ENCODE measurements at places on chromosomes 7 and 10.

DNA sequence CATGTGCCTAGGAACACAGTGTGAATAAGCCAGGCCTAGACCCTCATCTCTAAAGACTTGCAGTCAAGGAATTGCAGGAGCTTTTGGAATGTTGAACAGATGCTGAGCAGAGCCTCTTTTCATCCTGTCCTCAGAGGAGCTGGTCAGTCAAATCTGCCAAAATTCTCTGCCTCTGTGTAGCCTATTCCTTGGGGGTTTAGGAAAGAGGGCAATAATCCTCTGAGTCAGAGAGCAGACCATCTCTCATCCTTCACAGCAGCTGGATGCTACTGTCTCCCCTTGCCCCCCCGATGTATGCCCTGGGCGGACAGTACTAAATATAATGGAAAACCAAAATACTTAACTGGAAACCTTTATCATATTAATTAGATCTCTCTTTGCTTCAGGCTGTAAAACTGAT is 52.6 kb downstream of the BICC1 start:
- no peak for DNase-seq

DNA sequence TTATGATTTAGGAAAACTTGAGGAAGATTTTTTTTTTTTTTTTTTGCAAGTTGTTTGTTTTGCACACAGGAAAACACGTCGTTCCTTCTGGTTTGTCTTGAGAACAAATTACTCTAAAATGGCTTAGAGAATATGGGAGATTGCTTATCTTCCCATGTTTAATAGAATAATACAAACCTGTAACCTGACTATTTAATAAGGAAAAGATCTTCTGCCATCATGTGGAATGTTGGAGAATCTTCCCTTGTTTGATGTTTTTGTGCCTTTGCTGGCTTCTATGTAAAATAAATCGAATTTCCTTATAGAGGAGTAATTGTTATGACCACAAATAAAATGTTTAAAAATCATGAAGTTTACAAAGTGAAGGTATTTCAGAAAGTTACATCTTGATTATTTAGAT is 818.8 kb downstream of the GATA3 start:
- no peak for DNase-seq

DNA sequence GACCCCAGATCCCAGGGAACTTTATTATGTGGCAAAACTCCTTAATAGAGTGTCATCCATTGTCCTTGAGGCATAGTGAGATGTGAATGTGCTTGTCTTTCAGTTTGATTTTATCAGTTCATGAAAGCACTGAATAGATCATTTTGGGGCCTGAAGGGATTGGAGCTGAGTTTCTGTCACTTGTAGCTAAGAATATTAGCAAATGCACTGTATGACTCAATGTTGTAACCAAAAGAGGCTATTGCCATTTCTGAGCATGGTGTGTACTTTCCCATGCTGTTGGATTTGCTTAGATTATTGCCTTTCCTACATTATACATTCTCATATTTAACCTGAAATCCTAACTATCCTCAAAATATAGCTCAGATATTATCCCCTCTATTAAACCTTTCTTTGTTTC is 130.4 kb downstream of the PRKG1 start:
- DNase-seq: no peak

DNA sequence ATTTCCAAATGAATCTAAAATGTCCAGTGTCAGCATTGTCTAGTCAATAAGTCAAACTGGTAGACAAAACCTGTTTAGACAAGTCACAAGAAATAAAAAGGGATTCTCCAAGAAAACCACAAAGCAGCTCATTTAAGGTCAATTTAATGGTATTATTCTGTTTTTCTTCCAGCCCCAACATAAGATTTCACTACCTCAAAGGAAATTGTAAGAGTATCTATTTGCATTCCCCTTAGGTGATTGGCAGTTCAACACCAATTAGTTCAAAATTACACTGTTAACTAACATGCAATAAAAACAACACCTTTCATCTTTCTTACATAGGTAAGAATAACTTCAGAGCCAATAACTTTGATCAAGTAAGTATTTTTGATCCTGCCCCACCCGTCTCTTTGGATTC is 106.3 kb downstream of the RNF32 start:
- no peak for DNase-seq

DNA sequence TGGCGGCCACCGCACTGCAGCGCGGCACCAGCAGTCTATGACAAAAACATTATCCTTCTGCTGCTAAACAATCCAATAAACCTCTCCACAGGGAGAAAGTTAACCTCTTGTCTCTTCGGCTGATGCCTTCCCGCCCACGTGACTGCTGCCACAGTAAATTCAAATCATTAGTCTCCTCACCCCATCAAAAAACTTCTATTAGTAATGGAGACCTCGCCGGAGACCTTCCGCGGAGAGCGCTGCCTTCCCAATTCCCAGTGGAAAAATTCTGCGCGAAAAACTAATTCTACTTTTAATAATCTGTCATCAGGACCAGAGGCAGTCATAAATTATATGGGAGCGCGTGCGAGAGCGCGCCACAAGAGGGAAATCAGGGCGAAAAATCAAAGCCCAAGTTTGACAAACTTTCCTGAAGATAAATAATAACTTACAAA is 90.0 kb upstream of the PAX2 start:
- DNase-seq: no peak

DNA sequence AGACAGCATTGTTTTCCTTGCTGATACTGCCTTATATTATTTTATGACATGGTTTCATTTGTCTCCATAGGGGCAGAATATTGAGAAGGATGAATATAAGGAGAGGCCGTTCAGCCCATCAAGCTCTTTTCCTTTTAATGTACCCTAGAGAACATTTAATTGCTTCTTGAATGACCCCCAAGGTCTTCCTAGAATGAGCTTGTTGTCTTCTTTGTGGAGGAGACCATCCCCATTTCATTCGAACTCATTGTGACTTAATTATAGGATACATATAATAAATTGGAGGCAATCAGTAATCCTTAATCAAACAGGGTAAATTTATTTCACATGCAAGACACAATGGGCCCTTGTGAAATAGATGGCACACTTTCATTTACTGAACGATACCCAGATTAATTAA is 231.3 kb downstream of the MDFIC start:
- DNase-seq: no peak

GRCh38 chr10:131168238-131168875 is 143.2 kb downstream of the TCERG1L start:
- DNase-seq: no peak

- DNase-seq: no peak
Observed at GRCh38 chr10:122199070-122199469, 72.0 kb upstream of the BTBD16 start.

GRCh38 chr7:70063927-70064326 is 465.7 kb downstream of the AUTS2 start:
- DNase-seq: no peak

DNA sequence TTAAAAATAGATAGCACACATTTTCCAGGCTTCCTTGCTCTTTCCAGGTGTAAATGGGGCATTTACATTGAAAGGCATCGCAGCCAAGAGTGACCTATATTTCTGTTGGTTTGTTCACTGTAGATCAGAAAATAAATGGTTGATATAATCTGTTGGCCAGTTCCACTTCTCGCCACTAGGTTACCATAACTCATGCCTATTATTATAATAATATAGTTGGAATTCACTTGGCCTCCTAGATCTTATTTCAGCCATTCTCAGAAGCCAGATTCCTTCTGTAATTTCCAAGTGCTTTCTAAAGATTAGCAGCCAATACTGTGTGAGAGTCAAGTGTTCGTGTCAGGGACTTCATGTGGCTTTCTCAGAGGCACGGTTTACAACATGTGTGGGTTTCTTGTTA is 179.5 kb downstream of the DNAH11 start:
- no peak for DNase-seq

DNA sequence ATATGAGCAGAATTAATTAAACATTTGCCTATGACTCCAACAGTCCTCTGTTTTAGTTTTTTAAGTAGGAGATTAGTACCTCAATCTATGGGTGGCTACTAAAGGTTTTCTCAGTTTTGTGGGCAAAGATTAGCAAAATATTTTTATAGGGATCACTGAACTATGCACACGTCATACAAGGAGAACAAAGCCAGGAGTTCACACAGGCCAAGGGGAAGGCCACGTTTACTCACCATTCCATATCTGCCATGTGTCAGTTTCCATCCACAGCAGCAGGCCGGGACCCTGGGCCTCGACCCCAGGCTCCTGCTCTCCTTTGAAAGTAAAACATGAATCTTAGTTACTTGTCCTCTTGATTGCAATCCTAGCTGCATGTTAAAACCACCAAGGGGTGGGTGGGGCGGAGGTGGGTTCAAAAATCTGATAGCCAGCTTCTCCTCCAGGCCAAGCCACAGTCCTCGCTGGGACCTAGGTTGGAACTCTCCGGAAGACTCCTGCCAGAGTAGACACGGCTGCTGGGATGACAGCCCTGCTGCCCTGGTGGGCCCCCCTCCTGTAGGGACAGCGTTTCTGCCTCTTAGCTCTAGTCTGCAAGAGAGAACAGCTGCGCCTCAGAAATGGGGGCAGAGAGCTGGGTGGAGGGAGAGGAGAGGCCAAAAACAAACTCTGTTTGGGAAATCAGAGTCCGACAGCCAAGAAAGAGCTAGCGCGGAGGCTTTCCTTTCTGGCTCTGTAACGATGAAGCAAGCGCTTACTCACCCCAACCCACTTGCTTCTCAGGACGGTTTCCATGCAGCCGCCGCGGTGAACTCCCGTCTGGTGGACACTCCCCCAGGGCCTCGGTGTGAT is 35.6 kb downstream of the PITRM1 start:
- no peak for DNase-seq

GRCh38 chr7:143172354-143172753 is 10.9 kb upstream of the TAS2R39 start:
- DNase-seq: no peak

DNA sequence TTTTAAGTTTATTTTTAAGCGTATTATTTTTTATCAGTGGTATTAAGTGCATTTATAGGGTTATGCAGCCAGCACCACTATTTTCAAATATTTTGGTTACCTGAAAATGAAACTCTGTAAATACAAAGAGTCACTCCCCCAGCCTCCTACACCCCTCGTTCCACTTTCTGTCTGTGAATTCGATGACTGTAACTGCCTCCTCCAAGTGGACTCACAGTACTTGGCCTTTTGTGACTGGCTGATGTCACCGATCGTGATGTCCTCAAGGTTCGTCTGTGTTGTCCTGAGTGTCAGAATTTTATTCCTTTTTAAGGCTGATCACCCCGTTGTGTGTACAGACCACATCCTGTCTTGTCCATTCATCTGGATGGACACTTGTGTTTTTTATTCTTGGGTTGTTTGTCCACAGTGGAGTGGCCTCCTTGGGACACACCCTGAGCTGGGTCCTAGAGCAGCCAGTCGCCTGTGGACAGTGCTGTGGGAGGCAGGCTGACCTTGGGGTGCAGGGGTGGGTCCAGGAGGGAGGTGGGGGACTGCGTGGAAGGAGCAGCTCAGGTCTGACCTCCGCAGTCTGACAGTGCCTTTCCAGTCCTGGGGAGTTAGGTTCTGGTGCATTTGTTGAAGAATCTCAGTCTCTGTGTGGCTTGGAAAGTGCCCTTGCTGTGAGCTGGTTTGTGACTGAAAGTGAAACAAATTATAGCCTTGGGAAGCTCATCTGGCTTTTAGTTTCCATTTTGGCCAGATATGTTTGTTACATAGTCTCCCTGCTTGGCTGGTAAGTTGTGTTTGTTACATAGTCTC is 6.9 kb downstream of the MTG1 start:
- no peak for DNase-seq

DNA sequence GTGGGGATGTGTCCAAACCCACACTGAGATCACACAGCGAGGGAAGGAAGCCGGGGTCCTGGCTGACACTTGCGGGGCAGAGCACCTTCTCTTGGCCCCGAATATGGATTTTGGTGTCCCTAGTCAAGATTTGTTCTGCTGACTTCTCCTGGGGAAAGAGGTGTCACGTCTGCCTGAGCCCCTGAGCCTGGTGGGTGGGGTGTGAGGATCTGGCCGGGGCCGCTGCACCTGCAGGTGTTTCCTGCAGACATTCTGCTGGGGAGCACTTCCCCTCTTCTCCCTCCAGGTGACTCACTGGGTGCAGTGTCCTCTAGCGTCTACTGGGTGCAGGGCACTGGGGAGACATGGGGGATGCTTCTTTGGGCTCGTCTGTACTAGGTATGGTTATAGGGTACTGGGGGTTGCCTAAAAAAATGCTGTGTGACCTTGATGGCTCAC is 99.2 kb downstream of the GRK5 start:
- DNase-seq: no peak

DNA sequence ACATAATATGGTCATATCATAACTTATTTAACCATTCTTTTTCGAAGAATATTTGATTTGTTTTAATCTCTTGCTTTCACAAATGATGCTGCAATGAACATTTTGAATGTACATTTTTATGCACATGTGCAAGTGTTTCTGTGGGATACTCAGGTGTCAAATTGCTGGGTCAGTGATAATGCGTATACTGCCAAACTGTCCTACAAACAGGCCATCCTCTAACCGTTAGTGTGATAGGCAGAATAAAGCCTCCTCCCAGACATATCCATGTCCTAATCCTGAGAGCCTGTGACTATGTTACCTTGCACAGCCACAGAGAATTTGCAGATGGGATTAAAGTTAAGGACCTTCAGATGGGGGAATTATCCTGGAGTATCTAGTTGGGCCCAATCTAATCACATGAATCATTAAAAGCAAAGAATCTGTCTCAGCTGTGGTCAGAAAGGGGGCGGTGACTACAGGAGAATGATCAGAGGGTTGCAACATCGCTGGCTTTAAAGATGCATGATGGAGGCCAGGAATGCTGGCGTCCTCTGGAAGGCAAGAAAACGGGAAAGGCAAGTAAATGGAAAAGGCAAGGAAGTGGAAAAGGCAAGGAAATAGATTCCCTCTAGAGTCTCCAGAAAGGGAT is 46.7 kb downstream of the FZD1 start:
- DNase-seq: no peak

- DNase-seq: no peak
Observed at GRCh38 chr7:25408012-25408687, 179.9 kb upstream of the NPVF start.

DNA sequence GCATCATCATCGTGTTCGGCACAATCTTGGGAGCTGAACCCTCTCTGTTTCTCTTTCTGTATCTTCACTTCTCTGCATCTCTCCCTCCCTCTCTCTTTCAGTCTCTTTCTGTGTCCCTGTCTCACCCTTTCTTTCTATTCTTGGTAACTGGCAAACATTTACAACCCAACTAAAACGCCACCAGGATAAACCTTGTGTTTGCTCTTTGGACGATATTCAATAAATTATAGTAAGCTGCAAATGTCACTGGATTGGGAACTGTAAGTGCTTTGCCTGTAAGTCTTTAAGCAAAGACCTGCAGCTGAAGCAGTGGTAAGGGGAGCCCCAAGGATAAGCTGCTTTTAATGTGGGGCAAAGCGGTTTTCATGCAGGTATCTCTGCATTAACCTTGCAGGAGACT is 558.0 kb upstream of the MKI67 start:
- DNase-seq: no peak

Measured in AG04449 (cell line).